ENCODE measurements at places on chromosomes 1 and 21.

GRCh38 chr1:245566952-245567351 is 412.2 kb downstream of the KIF26B start:
- peak; percentile 49 for DNase-seq

DNA sequence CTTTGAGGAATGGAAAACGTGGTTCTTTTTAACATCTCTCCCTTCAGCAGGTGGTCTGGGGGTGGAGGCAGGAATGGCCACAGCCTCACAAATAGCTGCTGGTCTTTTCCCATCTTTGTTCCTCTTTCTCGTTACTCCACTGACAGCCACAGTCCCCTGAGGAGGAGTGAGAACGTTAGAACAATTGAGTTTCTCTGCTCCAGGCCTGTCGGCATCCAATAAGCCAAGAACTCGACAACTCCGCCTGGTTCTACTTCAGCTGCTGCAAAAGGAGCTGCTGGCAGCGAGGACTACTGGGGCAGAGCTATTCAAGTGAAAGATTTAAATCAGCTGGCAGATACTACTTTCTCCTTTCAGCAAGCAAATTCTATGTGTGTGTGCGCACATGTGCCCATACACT is 169.5 kb upstream of the GALNT2 start:
- no peak for DNase-seq

DNA sequence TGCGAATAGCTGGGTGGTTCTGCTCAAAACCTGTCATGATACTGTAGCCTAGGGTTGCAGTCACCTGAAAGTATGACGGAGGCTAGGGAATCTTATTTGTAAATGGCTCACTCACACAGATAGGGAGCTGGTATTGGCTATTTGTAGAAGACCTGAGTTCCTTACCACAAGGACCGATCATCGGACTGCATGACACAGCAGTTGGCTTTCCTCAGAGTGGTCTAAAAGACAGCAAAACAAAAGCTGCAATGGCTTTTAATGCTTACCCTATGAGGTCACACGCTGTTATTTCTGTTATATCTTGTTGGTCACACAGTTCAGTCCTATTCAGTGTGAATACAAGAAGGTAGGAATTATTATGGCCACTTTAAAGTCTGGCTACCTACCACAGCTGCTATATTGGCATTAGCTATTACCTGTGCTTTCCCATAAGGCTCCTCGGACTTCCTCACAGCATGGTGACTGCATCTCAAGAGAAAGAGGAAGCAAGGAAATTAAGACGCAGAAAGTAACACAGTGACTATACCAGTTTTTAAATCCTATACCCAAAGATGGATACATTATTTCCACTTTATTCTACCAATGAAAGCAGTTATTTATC is 68.4 kb upstream of the LRRC7 start:
- DNase-seq = no peak

DNA sequence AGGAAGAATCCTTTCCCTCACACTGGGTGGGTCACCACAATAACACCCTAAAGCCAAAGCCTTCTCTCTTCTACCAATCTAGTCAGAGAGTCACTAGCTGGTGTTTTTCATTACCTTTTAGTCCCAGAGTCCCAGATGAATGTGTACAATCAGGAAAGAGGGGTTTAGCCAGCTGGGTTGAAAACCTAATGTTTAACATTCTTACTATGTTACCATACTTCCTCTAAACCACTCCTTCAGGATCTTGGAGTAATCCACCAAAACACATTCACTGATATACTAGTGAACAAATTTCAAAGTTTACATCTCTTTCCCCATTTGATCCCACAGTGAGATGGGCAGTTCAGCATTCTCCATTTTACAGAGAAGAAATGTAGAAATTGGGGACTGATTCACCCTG is 9.7 kb downstream of the LPAR3 start:
- no peak for DNase-seq

GRCh38 chr1:107362468-107363140 is 221.8 kb downstream of the NTNG1 start:
- no peak for DNase-seq

DNA sequence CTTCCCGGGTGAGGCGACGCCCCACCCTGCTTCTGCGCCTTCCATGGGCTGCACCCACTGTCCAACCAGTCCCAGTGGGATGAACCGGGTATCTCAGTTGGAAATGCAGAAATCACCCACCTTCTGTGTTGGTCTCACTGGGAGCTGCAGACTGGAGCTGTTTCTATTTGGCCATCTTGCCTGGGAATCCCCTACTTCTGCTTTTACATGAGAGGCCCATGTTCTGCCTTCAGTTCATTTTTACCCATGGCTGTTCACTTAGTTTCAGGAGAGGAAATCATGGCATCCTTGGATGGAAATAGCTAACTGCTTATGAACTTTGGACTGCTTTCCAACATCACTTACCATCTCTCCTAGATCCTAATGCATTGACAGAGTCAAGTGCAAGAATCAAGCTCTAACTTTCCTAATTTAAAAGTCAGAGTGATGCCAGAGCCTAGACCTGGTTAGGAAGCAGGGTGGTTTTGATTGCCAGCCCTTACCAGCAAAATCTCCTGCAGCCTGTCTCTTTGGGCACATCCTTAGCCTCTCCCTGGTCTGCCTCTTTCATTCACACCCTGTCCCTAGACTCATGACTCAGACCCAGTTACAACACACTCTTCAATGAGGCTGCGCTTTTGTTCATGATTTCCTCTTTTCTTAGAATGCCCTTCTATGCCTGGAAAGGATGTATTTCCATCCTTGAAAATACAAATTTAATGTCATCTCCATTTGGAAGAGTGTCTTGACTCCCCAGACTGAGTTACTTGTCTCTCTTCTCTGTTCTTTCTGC is 137.2 kb downstream of the KCTD3 start:
- no peak for DNase-seq

DNA sequence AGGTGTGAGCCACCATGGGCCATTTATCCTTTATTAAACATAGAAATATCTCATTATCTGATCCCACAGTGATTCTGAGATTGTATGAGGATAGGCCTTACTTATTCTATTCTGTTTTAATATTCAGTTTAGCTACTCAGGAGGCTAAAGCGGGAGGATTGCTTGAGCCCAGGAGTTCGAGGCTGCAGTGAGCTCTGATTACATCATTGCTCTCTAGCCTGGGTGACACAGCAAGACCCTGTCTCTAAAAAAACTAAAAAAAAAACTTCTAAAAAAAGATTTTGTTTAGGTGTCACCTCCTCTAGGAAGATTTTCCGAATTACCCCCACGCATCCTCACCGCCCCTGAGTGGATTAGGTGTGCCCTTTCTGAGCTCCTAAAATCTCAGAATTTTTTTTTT is 14.3 kb upstream of the HNRNPU start:
- no peak for DNase-seq

GRCh38 chr1:60998786-60999185 is 83.6 kb upstream of the NFIA start:
- no peak for DNase-seq

DNA sequence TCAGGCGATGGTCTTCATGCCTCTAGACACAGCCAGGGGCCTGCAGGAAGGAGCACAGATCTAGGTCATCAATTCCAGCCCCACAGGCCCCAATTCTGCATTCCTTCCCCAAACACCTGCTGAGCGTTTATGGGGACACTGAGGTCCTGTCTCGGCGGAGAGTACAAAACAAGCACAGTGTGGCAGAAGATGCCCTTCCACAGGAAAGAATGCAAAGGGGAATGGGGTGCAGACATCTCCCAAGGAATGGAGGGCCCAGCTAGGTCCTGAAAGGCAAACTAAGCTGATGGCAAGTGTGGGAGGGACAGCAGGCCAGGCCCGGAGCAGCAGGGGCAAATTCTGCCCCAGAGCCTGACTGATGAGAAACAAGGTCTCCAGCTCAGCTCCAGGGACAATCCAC is 3.5 kb upstream of the S100A8 start:
- no peak for DNase-seq

GRCh38 chr1:211036381-211037060 is 97.4 kb downstream of the KCNH1 start:
- DNase-seq = no peak

DNA sequence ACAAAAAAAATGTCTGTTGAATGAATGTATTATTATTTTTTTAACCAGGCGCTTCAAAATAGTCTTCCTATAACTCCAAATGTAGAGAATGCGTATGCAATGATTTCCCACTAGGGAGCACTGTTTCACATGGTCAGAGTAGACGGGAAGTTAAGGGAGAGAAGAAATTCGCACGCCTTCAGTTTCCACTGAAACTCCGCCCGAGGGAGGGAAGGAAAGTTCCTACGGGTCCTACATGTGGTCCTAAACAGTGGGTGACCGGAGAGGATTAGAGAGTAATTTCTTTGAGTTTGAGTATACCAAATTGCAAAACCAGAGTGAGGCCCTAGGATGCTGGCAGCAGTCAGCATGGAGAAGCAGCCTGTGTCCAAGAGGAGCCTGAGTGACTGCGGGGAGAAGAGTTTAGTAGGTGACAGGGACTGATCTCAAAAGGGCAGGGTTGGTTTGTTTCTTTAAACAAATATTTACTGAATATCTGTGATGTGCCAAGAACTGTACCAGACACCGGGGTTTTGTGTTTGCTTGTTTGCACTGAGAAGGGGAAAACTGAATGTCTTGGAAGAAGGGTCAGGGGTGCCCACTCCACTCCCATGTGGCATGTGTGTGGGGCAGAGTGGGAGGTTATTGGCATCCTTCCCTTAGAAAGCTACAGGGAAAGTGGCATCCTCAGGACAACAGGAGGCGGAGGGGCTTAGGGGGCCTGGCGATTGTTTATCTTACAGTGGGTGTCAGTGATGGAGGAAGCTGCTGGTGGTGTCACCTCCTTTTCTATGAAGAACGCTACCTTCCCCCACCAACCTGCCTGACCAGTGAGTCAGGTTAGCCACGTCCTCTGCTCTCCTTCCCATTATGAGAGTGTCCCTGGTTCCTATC is 22.8 kb downstream of the RNU5D-1 start:
- DNase-seq = peak; percentile 71

- no peak for DNase-seq
These were observed 22.2 kb upstream of the OSBPL9 start for GRCh38 chr1:51594716-51595115.

Data from cardiac muscle cell (in vitro differentiated cells and primary cell).